ENCODE measurements at places on chromosomes 4 and X.

DNA sequence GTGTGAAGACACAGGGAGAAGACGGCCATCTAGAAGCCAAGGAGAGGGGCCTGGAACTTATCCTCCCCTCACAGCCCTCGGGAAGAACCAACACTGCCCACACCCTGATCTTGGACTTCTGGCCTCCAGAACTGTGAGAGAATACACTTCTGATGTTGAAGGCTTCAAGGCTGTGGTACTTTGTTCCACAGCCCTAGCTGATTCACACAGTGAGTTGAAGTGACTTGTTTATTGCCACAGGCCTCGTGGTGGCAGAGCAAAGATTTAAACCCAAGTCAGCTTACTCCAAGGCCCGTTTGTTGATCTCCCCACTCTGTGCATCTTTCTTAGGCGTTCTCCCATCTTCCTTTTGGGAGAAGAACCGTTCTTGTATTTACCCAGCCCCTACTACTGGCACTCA is 72.8 kb downstream of the CYTL1 start:
- no peak for DNase-seq

DNA sequence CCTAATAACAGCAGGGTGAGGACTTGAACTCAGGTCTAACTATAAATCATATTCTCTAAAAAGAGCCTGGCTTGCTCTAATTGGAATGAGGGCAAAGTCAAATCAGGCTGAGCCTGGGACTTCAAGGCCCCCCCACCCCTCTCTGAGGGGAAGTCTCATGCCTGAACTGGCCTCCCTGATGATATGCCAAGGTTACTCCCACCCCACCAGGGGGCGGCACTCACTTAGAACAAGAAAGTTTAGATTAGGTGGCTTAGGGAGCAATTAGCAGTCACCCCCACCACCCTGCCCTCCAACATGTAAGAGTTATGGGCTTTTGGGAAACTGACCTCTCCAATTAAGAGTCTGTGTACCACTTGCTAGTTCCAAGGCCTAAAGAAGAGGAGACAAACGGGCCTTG is 2.7 kb downstream of the FOXO4 start:
- DNase-seq, result no peak

DNA sequence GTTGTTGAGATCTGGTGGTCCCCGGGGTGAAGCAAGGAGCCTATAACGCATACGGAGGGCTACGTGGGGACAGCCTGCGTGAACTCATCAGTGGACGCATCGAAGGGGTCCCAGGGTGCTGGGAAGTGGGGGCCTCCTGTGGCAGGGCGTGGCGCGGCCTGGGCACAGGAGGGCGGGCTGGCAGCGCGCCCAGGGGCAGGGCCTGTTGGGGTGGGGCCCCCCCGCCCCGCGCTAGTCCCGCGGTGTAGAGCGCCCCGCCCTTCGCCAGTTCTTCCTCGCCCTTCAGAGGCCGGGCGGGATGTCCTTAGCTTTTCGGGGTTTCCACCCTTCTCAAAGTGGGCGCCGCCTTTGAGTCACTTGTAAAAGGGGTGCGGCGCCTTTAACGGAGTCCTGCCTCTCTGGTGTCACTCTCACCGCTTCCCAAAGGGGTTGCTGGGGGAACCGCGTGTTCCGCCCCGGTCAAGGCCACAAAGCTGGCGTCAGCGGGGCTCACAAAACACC is 632 bp downstream of the PLP2 start:
- peak; percentile 66 for DNase-seq

DNA sequence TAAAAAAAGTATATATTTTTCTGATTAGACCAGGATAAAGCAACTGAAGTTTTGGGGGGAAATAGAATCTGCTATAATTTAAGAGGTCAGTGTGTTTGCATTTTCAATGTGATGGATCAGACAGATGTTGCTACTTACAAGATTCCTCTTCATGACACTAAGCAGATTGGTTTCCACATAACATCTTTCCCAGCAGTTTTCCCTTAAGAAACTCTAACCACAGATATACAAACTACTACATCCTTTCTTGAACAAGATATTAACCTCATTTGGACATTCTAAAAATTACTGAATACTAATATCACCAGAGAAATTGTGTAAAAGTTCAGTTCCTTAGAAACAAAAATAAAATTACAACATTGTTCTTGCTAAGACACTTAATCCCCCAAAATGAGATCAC is 106.7 kb upstream of the GUCY1A1 start:
- no peak for DNase-seq

DNA sequence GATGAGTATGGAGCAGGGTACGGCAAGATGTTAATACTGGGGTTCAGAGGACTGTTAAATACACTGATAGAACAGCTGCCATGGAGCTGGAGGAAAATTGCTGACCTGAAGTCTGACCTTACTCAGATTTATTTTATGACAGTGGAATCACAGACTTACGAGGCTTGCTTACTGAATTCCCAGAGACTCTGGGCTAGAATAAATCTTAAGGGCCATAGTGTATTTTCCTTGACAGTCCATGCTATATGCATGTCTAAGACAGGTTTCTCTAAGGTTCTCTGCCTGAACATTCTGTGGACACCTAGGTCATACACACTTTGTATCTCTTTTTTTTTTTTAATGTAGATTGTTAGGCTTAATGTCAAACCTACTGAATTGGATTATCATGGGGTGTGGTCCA is 633.2 kb upstream of the ACTRT1 start:
- DNase-seq, result no peak

GRCh38 chr4:114658776-114659175 is 60.2 kb downstream of the UGT8 start:
- DNase-seq, result no peak

GRCh38 chrX:27555514-27555913 is 34.6 kb upstream of the DCAF8L2 start:
- DNase-seq, result no peak

- no peak for DNase-seq
Measured at GRCh38 chrX:142068365-142068764, 136.7 kb downstream of the MAGEC2 start.
